Stimulated activated CD4-positive, alpha-beta T cell treated with anti-CD3 and anti-CD28 coated beads, Interleukin-1b, Interleukin-23, amount 100 ng/mL, for 4 hours (primary cell): ENCODE measurements at places on chromosomes 16 and 17.

DNA sequence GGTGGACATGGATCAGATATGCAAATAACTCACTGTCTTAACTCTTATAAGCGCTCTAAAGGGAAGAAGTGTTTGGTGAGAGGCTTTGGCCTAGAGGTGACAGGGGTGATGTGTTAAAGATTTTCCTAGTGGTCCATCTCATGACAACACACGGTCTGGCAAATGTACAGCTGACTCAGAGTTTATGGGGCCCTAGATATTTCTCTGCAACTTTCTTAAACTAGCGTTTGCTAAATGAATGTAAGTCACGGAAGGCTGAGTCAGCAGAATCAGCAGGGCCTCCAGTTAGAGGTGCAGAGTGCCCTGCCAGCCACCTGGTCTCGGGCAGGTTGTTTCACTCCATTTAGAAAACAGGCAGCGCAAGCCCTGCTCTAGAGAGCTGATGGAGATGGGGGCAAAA, 40.1 kb downstream of the CLEC16A start:
- DNase-seq: no peak

- DNase-seq: no peak
Observed at GRCh38 chr16:53893731-53894435, 189.9 kb downstream of the FTO start.

DNA sequence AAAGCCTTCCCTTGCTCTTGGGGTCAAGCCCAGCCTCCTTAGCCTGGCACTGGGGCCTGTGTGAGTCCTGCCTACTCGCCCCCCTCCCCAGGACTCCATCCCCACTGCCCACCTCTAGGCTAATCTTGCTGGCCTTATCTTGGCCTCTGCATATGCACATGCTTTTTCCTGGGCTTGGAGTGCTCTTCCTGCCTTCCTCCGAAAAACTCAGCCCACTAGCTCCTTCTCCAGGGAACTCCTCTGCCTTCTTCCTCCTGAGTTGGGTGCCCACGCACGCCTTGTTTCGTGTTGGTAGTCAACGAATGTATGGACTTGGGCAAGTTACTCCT, 16.5 kb downstream of the TBX2 start:
- no peak for DNase-seq

GRCh38 chr17:37848690-37849616, 75.3 kb upstream of the TBC1D3K start:
- no peak for DNase-seq

DNA sequence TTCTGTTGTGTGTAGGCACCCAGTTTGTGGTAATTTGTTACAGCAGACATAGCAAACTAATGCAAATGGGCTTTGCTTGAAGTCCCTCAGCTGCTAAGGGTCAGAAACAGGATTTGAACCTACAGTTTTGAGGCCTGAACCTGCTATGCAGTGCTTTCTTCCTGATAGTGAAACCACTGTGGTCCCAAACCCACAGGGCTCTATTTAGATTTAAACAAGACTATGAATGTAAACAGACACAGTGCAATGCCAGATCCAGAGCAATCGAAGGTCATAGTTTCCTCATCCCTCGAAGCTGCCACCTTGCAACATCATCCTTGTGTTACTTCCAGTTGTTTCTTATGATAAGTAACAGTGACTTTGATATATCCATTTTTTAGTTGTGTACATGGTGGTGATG, 630.2 kb downstream of the WWOX start:
- no peak for DNase-seq

- no peak for DNase-seq
Observed at GRCh38 chr17:77098884-77099545, 41.8 kb upstream of the SEC14L1 start.

GRCh38 chr17:1192911-1193699, 13.3 kb upstream of the ABR start:
- DNase-seq: no peak

DNA sequence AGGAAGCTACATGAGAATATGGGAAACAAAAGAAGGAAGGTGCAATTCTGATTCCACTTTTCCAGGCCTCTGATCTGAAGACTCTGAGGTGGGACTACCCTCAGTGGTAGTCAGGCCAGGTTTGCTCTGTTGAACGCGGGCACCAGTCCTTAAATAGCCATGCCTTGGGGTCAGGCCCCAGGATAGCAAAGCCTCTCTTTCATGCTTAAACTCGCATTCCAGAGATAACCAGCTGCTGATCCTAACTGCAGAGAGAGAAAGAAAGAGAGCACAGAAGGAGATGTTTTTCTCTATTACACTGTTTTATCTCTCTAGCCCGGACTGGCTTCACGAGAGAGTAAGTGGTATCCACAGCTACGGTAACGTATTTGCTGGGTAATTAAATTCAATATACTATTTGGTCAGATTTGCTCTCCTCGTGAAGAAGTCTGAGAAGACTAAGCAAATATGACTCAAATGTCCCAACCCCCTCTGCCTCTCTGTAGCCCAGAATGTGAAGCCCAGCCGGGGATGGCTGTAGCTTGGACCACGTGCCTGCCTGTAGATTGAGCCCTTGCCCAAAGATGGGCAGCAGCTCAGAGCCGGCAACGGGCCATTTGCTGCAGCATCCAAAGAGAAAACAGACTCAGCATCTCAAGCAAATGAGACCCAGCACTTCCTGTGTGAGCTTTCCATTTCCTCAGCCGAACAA, 122.2 kb downstream of the SMG6 start:
- no peak for DNase-seq

DNA sequence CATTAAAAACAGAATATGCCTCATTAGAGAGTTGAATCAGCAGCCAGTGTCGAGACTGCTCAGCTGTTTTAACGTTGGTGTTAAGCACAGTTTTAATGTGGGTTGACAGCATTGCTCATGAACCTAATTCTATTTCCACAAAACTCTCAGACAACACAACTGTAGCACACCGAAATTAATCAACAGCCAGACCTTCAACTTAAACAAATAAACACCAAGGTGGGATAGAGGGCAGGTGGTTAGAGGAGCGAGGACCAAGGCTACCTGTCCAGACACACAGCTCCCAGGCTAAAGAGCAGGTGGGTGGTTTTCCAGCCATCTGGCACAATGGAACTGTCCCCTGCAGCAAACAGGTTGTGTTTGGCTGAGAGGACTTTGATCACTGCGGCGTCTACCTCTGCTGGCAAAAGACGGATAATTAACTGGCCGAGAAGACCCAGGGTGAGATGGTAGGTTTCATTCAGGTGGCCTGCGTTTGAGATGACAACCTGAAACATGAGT, 69.6 kb upstream of the ATP2A3 start:
- no peak for DNase-seq

DNA sequence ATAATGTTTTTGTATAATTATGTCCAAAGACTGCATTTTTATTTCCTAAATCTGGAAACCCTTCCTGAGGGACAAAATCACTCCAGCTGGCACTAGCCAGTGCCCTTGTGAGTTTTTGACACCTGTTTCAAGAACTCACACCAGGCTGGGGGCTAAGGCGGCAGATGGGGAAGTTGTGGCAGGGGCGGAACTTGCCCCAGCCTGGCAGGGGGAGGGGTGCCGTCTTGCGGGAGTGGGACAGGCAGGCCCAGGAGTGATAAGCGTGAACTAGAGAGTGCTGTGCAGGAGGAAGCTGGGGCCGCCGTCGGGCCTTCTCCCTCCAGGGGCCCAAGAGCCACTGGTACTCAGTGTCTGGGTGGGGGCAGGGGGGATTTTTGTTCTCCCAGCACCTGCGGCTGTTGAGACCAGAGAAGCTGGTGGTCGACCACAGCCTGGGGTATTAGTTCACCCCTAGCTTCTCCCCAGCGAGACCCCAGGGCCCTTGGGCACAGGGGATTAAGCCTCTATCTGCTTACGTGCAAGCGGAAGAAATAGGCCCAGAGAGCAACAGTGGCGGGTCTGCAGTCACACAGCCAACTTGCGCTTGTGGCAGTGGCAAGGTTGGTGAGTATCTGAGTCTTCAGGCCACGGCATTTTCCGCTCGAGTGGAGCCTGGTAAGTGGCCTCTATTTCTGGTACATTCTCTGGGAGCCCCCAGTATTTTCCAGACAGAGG, 40.2 kb upstream of the PLCG2 start:
- no peak for DNase-seq

GRCh38 chr16:11307639-11308492, 26.7 kb upstream of the PRM1 start:
- DNase-seq: no peak

GRCh38 chr16:27777527-27777926, 227.6 kb downstream of the KATNIP start:
- DNase-seq: no peak

DNA sequence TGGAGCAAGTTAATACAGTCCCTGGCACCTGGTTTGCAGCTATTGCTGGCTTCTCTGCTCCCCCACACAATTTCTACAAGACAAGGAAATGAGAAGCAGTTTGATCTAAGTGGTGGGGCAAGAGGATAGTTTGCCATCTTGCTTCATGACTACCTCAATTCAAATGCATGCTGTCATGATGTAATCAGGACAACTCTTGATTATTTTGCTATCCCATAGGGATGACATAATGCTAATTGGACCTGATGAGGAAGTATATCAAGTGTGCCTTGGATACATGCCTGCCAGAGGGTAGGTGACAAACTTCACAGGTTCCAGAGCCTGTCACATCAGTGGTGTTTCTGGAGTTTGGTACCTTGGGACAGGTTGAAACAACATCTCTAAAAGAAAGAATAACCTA, 40.9 kb downstream of the SLFN5 start:
- DNase-seq: no peak

DNA sequence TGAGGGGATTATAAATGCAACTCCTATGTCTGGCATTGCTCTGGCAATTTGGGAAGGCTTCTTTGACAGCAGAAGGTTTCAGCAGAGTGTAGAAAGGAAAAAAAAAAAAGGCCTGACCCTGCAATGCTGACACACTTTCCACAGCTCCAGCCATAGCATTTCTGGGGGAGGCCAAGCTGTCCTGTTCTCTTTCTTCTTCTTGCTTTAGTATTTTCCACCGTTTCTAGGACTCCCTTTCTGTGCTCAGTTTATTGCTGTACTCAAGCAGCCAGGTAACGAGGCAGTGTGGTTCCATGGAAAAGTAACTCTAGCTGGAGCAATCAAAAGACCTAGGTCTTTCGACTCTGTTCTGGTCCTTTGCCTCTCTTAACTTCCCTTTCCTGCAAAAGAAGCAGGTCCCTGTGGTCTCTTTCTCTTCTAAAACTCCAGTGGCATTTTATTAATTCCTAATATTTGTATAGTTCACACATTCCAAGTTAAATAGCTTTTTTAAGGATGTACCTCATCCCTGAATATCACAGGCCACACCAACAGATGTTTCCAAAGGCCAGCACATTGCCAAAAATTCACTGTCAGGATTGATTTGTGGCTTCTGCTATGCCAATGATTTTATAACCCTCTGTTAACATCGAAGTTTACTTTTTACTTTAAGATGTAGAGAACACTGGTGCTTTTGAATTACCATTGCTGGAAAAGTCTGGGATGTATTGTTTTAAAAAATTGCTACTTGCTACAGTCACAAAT, 90.3 kb upstream of the BCAR1 start:
- no peak for DNase-seq

DNA sequence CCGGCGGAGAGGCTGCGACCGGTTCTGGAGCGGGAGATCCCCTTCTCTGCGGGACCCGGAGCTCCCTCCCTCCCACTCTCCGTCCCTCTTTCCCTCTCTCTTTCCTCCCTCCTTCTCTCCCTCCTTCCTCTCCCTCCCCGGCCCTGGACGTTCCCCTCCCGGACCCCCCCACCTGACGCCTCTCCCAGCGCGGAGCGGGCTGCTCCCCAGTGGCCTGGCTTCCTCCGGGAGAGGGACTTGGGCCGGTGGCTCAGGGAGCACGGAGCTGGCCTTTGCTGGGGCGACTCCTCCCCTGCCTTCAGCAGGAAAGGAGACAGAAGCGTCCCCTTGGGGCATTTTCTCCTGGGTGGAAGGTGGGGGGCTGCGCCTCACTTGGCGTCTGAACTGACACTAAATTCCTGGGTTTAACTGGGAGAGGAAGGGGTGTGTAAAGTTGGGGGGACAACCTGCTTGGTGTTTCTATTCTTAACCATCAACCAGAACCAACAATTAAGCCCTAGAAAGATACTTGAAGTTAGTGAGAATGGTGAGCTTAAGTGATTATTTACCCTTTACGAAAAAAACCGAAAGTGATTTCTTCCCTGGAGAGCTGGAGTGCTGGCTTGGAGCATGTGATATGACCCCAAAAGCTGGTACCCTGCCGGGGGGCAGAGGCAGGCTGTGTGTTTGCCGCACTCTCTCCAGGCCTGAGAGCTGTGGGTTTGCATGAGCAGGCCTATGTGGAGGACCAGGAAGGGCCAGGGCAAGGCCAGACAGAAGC, 775 bp downstream of the SPIRE2 start:
- DNase-seq: no peak

- no peak for DNase-seq
Observed at GRCh38 chr17:74217888-74218287, 4.5 kb downstream of the TTYH2 start.

DNA sequence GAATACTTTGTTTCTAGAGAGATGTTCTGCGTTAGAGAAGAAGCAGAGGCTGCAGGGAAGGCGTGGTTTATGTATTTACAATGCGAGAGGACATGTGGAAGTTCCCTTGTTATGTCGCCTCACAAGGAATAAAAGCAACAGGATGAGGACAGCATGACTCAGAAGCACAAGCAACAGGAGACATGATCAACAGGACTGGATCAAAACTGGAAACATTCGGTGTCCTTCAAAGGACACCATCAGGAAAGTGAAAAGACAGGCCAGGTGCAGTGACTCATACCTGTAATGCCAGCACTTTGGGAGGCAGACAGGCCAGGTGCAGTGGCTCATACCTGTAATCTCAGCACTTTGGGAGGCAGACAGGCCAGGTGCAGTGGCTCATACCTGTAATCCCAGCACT, 52.6 kb downstream of the CCDC57 start:
- DNase-seq: no peak

GRCh38 chr17:1186923-1187771, 7.4 kb upstream of the ABR start:
- peak; percentile 72 for DNase-seq

GRCh38 chr17:81683208-81683583, 401 bp downstream of the ARL16 start:
- no peak for DNase-seq

GRCh38 chr17:73747221-73748002, 103.2 kb upstream of the SDK2 start:
- DNase-seq: no peak

GRCh38 chr17:59311051-59311468, 20.4 kb upstream of the YPEL2 start:
- no peak for DNase-seq

GRCh38 chr17:32152130-32152529, 9.8 kb downstream of the RHOT1 start:
- DNase-seq: no peak

- DNase-seq: no peak
Observed at GRCh38 chr17:4623249-4623648, 18.2 kb downstream of the ALOX15 start.

GRCh38 chr16:1441391-1441829, 2.9 kb downstream of the CCDC154 start:
- no peak for DNase-seq
